DMS153 (cell line): ENCODE measurements at places on chromosomes 13 and 19.

- no peak for DNase-seq
Measured at GRCh38 chr13:33204130-33204927, 81.2 kb downstream of the STARD13 start.

- DNase-seq = no peak
Measured at GRCh38 chr13:109985871-109986450, 199.6 kb upstream of the IRS2 start.

- DNase-seq = no peak
Measured at GRCh38 chr13:100917011-100917410, 242.4 kb upstream of the TMTC4 start.

DNA sequence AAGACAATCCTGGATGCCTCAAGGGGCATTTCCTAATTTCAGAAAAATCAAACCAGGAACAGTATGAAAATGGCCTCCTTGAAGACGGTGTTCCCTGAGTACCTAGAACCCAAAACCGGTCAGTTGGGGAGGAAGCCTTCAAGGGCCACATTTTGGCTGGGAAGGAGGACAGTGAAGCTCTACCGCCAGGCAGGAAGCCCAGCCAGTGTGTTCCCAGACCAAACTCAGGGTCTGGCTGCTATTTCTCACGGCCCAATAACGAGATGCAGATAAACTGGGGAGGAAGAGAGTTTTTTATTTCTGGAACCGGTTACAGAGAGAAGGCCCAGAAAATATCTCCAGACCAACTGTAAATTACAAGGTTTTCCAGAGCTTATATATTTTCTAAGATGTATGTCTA lies 24.3 kb upstream of the CEACAM21 start:
- DNase-seq = no peak

- no peak for DNase-seq
Measured at GRCh38 chr19:47661161-47661560, 52.1 kb upstream of the EHD2 start.

DNA sequence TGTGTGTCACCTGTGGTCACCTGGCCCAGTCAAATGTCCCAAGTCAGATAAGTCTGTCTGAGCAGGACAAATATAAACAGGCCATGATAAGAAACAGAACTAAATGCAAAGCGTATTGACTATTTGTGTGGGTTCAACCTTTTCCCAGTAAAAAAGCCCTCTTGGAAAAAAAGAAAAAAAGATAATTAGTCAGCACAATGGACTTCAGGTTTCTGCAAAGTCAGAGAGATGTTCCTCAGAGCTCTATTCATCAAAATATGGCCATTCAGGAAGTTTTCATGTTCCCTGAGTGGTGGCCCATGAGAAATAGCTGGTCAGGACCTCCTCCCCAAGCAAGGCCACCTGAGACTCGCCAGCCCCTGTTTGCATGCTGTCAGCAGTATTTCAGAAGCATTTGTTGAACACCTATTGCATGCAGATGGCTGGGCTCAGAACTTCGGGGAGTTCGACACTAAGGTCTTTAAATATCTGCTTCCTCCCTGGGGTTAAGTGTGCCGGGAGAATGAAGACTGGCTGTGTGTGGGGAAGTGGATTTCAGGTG lies 2.7 kb downstream of the FFAR3 start:
- DNase-seq = no peak

GRCh38 chr13:47650209-47650608 lies 350.9 kb downstream of the SUCLA2 start:
- no peak for DNase-seq

- DNase-seq = no peak
Measured at GRCh38 chr13:107650081-107650701, 565.1 kb downstream of the LIG4 start.

DNA sequence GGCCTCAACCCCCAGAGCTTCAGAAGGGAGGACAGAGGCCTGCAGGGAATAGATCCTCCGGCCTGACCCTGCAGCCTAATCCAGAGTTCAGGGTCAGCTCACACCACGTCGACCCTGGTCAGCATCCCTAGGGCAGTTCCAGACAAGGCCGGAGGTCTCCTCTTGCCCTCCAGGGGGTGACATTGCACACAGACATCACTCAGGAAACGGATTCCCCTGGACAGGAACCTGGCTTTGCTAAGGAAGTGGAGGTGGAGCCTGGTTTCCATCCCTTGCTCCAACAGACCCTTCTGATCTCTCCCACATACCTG lies 969 bp upstream of the CEACAM5 start:
- peak; percentile 77 for DNase-seq

DNA sequence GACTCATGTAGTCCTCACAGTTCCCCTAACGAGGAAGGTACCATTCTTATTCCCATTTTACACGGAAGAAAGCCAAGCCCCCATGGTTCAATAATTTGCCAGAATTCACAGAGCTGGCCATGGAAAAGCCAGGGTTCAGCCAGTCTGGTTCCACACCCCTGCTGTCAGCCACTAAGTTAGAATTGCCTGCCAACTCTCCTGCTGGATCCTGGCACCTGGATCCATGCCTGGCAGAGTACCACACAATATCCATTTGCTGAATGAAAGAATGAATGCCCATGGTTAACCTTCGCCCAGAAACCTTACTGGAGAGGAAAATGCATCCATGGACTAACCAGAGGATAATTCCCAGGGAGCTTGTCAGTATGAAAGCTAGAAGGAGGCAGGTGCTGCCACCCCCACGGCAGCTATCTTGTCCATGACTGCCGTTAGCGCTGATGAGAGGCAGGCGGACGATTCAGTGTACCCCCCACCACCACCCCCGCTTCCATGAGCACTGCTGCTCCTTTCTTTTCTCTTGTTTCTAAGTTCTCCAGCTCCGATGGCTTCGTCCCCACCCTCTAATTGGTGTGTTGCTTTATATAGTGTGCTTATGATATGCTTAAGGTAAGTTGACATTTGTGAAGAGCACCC lies 114.5 kb downstream of the SLC7A1 start:
- DNase-seq = no peak

DNA sequence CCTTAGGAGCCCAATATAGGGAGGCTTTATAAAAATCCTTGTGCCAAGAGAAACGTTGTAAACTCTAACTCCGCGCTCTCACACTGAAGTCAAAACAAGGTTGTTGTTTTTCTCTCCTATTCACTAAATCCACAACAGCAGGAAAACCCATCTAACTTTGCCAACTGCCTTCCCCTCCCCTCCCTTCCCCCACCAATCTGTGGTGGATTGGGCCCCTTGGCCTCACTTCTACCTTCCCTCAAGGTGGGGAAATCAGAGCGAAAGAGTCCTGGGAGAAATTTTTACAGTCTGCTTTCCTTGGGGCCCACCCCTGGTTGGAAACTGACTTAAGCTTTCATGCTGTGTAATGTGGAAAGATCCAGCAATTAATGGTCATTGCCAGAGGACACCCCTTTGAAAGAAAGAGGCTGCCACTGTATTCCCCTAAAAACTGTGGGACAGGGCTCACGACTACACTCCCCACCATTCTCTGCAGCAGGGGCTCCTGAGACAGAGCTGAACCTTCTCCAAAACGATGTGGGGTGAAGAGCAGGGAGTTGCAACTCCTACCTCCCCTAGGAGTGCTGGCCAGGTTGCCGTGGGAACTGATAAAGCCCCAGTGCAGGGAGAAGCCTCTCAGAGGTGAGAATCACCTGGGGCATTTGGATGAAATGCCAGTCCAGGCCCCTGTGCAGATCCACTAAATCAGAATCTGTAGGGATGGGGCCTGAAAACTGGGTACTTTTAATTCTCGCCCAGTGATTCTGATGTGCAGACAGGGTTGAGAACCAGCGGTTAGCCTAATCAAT lies 1.1 kb downstream of the DHRS12 start:
- DNase-seq = no peak

DNA sequence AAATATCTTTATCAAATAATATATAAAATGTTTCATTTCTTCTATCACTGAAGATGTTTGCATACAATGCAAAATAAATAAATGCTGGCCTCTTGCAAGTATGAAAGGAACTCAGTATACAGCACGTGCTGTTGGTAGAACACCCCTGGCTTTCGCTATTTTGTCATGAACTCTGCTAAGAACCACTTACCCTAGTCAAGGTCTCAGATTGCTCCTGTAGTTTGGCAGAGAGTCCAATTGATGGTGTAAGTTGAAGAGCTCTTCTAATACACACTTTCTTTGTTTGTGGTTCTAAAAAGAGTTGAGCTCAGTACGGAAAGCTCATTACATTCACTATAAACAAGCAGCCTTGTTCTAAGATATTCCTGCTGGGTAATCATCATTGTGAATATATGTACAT lies 1258.9 kb downstream of the EFNB2 start:
- DNase-seq = no peak

- DNase-seq = peak; percentile 48
Measured at GRCh38 chr13:20101467-20102316, 59.2 kb downstream of the GJA3 start.

DNA sequence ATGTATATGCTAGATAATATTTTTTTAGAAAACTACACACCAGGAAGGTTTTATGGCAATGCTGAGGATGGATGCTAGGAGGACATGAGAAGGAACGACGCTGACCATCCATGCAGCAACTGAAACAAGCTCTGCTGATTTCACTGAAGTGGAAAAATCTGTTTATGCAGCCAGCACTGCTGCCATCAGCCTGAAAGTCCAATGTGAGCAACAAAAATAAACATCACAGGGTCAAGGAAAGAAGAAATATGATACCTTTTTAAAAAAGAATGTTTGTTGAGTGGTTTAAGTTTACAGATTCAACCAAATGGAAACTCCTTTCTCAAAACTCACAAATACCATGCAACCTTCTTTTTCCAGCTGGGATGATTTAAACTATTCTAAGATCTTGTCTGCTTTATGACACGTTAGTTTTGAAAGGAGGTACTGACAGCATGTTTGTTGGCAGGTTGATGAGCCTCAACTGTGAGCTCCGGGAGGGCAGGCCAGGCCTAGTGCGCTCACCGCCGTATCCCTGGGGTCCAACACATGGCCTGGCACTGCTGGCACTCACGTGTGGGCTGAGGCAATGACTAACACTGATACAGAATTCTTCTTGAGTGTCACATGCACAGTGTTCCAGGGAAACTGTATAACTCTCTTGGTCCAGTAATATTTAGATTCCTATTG lies 46.8 kb downstream of the LATS2 start:
- no peak for DNase-seq

- DNase-seq = no peak
Measured at GRCh38 chr13:72774019-72774418, 7.7 kb downstream of the DIS3 start.

GRCh38 chr19:51469162-51469561 lies 9.2 kb upstream of the CEACAM18 start:
- no peak for DNase-seq

GRCh38 chr19:47075941-47076340 lies 27.5 kb upstream of the TMEM160 start:
- no peak for DNase-seq

GRCh38 chr19:47483800-47484690 lies at the start of gene KPTN:
Gene KPTN (minus strand): TSS chr19:47484219. CDS start chr19:47484160, 59 bp downstream.
- DNase-seq = peak; percentile 79

DNA sequence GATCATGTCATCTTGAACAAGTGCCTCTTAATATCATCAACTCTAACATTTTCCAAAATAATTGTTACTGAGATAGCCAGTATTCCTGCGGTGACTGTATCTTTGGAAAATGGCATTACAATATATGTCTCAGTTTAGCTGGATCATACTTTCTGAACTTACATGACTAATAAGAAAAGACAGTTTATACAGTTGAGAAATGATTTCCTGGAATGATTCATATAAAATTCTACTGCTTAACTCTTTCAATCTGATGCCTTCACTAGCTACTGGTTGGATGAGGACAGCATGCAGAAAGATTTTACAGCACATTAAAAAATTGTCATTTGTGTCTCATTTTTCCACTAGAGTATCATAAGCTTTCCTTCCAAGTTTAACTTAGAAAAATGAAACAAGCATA lies 302.1 kb downstream of the PCDH17 start:
- DNase-seq = no peak

GRCh38 chr13:21800837-21801616 lies 130.2 kb downstream of the FGF9 start:
- no peak for DNase-seq

DNA sequence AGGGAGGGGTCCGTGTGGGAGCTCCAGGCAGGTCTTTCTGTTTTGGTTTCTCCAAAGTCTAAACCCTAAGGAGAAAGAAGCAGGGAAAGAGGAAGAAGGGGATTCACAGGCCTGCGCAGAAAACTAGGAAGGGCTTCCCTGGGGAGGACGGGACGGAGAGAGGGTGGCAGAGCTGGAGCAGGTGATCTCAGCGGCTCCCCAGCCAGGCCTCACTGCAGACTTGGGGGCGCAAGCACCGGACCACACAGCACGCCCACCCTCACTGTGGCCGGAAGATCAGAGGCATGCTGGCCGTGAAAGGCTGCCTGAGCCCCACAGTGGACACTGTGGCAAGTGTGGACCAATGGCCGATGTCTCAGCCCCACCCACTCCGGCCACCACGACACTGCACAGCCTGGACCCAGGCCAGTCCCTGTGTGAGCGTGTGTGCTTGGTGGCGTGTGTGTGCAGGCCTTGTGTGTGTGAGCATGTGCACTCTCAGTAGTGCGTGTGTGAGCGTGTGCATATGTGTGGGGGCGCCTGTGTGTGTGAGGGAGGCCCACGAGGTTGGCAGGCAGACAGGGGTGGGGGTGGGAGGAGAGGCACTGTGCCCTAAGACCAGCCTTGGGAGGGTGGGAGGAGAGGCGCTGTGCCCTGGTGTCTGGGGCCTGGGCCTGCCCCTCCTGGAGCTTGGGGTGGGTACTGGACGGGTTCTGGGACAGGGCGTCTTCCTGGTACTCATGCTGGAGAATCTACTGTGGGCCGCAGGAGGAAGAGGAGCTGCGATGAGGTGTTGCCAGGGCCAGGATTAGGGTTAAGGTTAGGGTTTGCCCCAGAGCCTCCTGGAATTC lies 15.4 kb upstream of the TMEM255B start:
- no peak for DNase-seq

- no peak for DNase-seq
Measured at GRCh38 chr19:8097198-8097597, 44.6 kb downstream of the CCL25 start.

- DNase-seq = no peak
Measured at GRCh38 chr13:94154367-94154766, 325.1 kb downstream of the DCT start.

DNA sequence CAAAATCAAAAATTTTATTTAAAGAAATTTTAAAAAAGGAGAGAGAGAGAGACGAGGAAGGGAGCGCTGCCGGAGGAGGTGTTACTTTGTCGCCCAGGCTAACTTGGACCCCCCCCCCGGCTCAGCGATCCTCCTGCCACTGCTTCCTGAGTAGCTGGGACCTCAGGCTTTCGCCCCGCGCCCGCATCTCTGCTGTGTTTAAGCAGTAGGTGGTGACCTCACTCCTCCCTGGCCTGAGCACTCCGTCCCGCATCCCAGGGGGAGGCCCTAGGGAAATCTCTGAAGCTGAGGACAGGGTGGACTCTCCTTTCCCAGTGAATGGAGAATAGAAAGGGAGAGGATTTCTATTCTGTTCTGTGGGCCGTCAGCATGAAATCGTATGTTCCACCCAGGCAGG lies 485 bp upstream of the ZNF845 start:
- peak; percentile 63 for DNase-seq

GRCh38 chr19:29131456-29131855 lies 81.5 kb downstream of the UQCRFS1 start:
- no peak for DNase-seq
